Smooth muscle cell of the pulmonary artery (primary cell): ENCODE measurements at places on chromosomes 7 and 10. TPM values are rescaled to one million over a fixed set of nuclear protein-coding genes. Genes with fewer than 3 reads are reported as not detected.

ZSCAN25 gene
- total RNA-seq: 11.8 and 12.9 TPM in 2 replicates

UTF1 gene
- not detected in 2 replicates for total RNA-seq

SCART1 gene
- 2.5 and 2.8 TPM in 2 replicates for total RNA-seq

FRMPD2 gene
- total RNA-seq: 0.20 TPM in 1 of 2 replicates, not detected in the other

FOXI2 gene
- not detected in 2 replicates for total RNA-seq

NYAP1 gene
- 1.4 and 2.3 TPM in 2 replicates for total RNA-seq

TMEM270 gene
- total RNA-seq: not detected in 2 replicates

CAMK1D gene
- total RNA-seq: 3.8 and 7.2 TPM in 2 replicates

STEAP1B gene
- total RNA-seq: 13.3 and 23.4 TPM in 2 replicates

CALML5 gene
- total RNA-seq: not detected in 2 replicates

CAMK2B gene
- total RNA-seq: 0.26 and 0.63 TPM in 2 replicates

TLL2 gene
- 0.13 and 0.23 TPM in 2 replicates for total RNA-seq

CAV2 gene
- total RNA-seq: 141 and 186 TPM in 2 replicates

HOXA7 gene
- 0.13 TPM in 1 of 2 replicates, not detected in the other for total RNA-seq

H2AZ2 gene
- total RNA-seq: 137 and 188 TPM in 2 replicates

PSTK gene
- 2.9 and 4.1 TPM in 2 replicates for total RNA-seq

MOGAT3 gene
- not detected in 2 replicates for total RNA-seq

EGFR gene
- 47.8 and 64.3 TPM in 2 replicates for total RNA-seq

TRPV6 gene
- not detected in 2 replicates for total RNA-seq

DNAH11 gene
- 0.92 and 2.5 TPM in 2 replicates for total RNA-seq

GOLGA7B gene
- total RNA-seq: under 0.01 and 0.03 TPM in 2 replicates

MSS51 gene
- 2.1 and 2.2 TPM in 2 replicates for total RNA-seq

UPK3BL2 gene
- total RNA-seq: 3.4 and 3.5 TPM in 2 replicates

HGF gene
- 51.1 and 342 TPM in 2 replicates for total RNA-seq

GRB10 gene
- total RNA-seq: 57.1 and 63.6 TPM in 2 replicates

ST8SIA6 gene
- 0.13 TPM in 1 of 2 replicates, not detected in the other for total RNA-seq

CPXM2 gene
- total RNA-seq: 114 and 160 TPM in 2 replicates

AKR1D1 gene
- total RNA-seq: 0.07 TPM in 1 of 2 replicates, not detected in the other

MMP21 gene
- 0.13 TPM in 1 of 2 replicates, not detected in the other for total RNA-seq

TMEM248 gene
- 95.1 and 109 TPM in 2 replicates for total RNA-seq

EFCAB10 gene
- total RNA-seq: 0.13 TPM in 1 of 2 replicates, not detected in the other

ABCB4 gene
- total RNA-seq: 0.99 and 1.1 TPM in 2 replicates

SCRN1 gene
- total RNA-seq: 92.3 and 146 TPM in 2 replicates
